ENCODE measurements at places on chromosomes 4 and X.

GRCh38 chr4:118087366-118087765 lies 53.1 kb downstream of the NDST3 start:
- no peak overlapping the region for H3K4me3 ChIP-seq
- no peak overlapping the region for H3K27ac ChIP-seq
- DNase-seq = no peak
- H3K4me1 ChIP-seq = no peaks in the 10 kb centered on the region
- H3K36me3 ChIP-seq = no peaks in the 10 kb centered on the region
- H3K27me3 ChIP-seq = no peaks in the 10 kb centered on the region

- no peak for DNase-seq
- no peaks in the 10 kb centered on the region for H3K36me3 ChIP-seq
- H3K4me3 ChIP-seq = no peak overlapping the region
- no peaks in the 10 kb centered on the region for H3K27me3 ChIP-seq
Measured at GRCh38 chr4:55098456-55099204, 26.8 kb downstream of the KDR start.

GRCh38 chr4:48633657-48634056 lies 143.6 kb downstream of the ZAR1 start:
- H3K36me3 ChIP-seq = no peaks in the 10 kb centered on the region
- no peaks in the 10 kb centered on the region for H3K4me1 ChIP-seq
- H3K27me3 ChIP-seq = no peaks in the 10 kb centered on the region
- DNase-seq = no peak
- no peak overlapping the region for H3K4me3 ChIP-seq

DNA sequence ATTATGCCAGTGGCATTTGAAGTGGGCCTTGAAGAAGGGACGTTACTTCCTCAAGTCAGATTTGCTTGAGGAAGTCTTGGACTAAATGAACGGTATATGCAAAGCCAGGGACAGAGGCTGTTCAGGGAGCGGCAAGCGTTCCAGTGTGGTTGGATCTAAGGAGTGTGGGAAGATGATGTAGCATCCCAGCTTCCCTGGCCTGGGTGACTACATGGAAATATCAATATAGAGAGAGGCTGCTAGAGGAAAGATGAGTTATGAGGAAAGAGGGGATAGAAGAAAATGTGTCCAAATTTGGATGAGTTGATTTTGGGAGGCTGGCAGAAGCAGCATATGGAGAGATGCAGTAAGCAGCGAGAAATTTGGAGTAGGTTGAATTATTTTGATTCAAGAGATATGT lies 432.5 kb upstream of the TENM3 start:
- no peak for DNase-seq
- no peaks in the 10 kb centered on the region for H3K4me1 ChIP-seq
- H3K4me3 ChIP-seq = no peak overlapping the region
- no peak overlapping the region for H3K27ac ChIP-seq
- H3K27me3 ChIP-seq = no peaks in the 10 kb centered on the region

DNA sequence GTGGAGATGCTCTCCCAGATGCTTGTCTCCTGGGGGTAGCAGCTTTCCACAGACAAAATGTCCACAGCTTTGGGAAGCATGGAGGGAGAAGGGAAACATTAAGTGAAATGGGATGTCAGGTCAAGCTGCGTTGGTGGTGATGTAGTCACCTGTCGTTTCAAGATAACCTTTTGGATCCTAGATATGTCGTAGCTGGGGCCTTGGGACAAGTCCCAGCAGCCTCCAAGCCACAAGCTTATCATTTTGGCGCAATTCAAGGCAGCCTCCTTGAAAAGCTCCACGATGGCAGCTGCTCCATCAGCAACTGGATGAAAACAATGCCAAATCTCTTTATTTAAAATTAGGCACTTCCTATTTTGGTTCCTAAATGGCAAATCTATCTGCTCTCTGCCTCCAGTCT lies 52.0 kb downstream of the RTL9 start:
- H3K27ac ChIP-seq = no peak overlapping the region
- H3K27me3 ChIP-seq = no peaks in the 10 kb centered on the region
- no peak for DNase-seq
- no peaks in the 10 kb centered on the region for H3K4me1 ChIP-seq
- H3K36me3 ChIP-seq = no peaks in the 10 kb centered on the region

DNA sequence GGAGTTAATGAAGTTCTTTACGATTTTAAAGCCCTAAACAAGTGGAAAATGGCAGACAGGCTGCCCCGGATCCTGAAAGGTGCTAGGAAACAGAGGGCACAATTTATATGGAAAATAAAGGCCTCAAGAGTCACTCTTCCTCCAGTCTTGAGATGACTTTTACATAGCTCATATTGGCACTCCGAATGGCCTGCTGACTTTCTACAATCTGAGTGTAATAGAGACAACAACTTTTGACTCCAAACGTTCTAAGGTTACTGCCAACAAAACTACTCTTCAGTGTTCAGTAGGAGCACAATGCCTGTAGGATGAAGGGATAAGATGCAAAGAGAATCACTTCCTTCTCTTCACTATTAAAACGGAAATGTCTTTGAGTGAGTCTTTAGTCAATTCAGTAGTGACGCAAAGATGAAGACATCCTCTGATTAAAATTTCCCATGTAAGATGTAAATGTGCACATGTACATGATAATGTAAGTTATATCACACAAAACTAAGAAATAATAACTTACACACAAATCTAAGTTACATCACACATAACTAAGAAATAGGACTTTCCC lies 40.5 kb downstream of the VEGFC start:
- H3K27ac ChIP-seq = no peak overlapping the region
- H3K4me3 ChIP-seq = no peak overlapping the region
- H3K36me3 ChIP-seq = no peaks in the 10 kb centered on the region
- DNase-seq = no peak
- no peaks in the 10 kb centered on the region for H3K27me3 ChIP-seq

- H3K36me3 ChIP-seq = no peaks in the 10 kb centered on the region
- DNase-seq = no peak
- H3K4me3 ChIP-seq = no peak overlapping the region
Measured at GRCh38 chr4:150769248-150769647, 187.3 kb downstream of the MAB21L2 start.

DNA sequence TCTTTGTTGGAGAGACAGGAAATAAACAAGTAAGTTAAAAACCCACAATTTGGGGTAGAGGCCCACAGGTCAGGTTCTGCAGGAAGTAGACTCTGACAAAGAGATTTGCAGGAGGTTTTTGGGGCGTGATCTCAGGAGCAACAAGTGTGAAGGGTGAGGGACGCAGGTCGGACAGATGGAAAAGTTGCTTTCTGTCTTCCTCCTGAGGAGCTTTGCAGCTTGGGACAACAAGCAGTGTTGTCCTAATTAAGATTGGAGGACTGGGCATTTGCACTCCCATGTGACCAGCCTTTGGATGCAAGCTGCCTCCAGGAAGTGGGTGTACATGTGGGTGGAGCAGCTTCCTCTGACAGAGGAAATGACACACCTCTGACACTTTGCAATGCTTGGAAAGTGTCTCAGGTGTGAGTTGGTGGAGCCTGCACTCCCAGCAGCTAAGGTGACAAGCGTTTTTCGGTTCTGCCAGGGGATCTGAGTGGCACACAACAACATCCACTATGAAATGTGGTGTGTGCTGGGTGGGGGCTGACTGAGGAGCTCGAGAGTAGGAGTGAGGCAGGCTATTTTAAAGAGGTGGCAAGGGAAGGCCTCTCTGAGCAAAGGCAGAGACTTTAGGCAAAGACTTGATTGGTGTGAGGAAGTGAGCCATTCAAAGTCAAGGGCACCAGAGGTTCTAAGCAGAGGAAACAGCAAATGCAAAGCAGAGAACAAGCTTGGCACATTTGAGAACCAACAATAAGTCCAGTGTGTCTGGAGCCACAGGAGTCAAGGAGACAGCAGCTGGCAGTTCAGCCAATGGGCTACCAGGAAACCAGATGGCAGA lies 339.8 kb upstream of the GATB start:
- DNase-seq = no peak
- H3K27me3 ChIP-seq = no peaks in the 10 kb centered on the region
- H3K4me1 ChIP-seq = no peaks in the 10 kb centered on the region
- H3K27ac ChIP-seq = no peak overlapping the region
- H3K36me3 ChIP-seq = no peaks in the 10 kb centered on the region
- no peak overlapping the region for H3K4me3 ChIP-seq

DNA sequence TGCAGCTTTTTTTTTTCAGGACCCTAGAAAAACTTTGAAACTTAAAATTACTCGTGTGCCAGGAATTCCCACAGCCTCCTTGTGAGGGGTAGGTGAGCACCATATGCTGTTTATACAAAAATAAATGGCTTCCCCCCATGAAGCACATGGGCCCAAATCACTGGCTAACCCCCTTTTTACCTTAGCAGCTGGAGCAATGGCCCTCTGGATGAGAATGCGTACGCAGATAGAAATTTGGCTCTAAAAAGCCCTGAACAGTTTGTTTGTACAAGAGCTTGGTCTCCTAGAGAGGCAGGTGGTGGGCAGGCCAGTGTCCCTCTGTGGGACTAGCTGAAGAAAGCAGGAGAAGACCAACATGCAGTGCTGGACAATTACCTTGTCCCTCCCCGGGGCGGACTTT lies 76.5 kb downstream of the SLC9A6 start:
- no peak overlapping the region for H3K4me3 ChIP-seq
- no peaks in the 10 kb centered on the region for H3K4me1 ChIP-seq
- H3K27ac ChIP-seq = no peak overlapping the region
- H3K36me3 ChIP-seq = no peaks in the 10 kb centered on the region

- H3K27ac ChIP-seq = no peak overlapping the region
- no peaks in the 10 kb centered on the region for H3K27me3 ChIP-seq
- no peaks in the 10 kb centered on the region for H3K36me3 ChIP-seq
- no peak for DNase-seq
- H3K4me3 ChIP-seq = no peak overlapping the region
Measured at GRCh38 chrX:135416546-135416945, 5.2 kb upstream of the SMIM10L2A start.

GRCh38 chr4:34187056-34187455 lies 2057.3 kb downstream of the ARAP2 start:
- no peaks in the 10 kb centered on the region for H3K27me3 ChIP-seq
- no peak overlapping the region for H3K27ac ChIP-seq
- no peaks in the 10 kb centered on the region for H3K4me1 ChIP-seq
- no peaks in the 10 kb centered on the region for H3K36me3 ChIP-seq
- no peak overlapping the region for H3K4me3 ChIP-seq
- DNase-seq = no peak

- H3K27me3 ChIP-seq = no peaks in the 10 kb centered on the region
- no peak overlapping the region for H3K27ac ChIP-seq
- peaks cover 25% of the 10 kb centered on the region for H3K4me1 ChIP-seq
Measured at GRCh38 chr4:184421533-184422155, 52.7 kb downstream of the IRF2 start.

DNA sequence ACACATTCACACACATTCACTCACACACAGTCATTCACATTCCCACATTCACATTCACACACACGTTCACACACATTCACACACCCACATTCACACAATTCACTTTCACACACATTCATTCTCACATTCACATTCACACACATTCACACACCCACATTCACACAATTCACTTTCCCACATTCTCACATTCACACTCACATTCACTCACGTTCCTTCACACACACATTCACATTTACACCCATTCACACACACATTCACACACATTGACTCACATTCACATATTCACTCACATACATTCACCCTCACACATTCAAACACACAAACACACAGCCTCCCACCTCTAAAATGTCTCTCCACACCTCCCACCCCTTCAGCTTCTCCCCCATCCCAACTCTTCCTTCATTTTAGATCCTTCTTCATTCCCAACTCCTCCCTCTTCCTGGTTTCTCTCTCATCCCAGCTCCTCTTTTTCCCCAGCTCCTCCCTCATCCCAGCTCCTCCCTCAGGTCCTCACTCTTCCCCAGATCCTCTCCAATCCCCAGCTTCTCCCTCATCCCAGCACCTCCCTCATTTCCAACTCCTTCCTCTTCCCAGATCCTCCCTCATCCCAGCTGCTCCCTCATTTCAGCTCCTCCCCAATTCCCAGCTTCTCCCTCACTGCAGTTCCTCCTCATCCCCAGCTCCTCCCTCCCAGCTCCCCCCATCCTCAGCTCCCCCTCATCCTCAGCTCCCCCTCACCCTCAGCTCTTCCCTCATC lies 111.0 kb downstream of the FAM53A start:
- H3K36me3 ChIP-seq = no peaks in the 10 kb centered on the region
- H3K27me3 ChIP-seq = no peaks in the 10 kb centered on the region

GRCh38 chr4:168708108-168708507 lies 211.3 kb downstream of the PALLD start:
- H3K4me3 ChIP-seq = no peak overlapping the region
- H3K36me3 ChIP-seq = no peaks in the 10 kb centered on the region
- no peaks in the 10 kb centered on the region for H3K27me3 ChIP-seq
- no peak overlapping the region for H3K27ac ChIP-seq
- DNase-seq = no peak

DNA sequence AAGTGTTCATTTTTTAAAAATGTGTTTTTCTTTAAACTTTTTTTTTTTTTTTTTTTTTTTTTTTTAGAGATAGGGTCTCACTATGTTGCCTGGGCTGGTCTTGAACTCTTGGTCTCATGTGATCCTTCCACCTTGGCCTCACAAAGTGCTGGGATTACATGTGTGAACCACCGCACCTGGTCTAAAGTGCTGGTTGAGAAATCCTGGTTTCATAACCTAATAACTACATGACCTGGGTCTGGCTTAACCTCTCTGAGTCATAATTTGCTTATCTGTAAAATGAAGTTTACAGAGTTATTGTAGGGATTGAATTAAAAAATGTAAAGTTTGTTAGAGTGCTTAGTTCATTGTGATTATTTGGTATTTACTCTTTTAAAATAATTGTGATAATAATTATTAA lies 5.2 kb downstream of the HSD17B13 start:
- no peak overlapping the region for H3K27ac ChIP-seq
- H3K36me3 ChIP-seq = no peaks in the 10 kb centered on the region
- H3K4me3 ChIP-seq = no peak overlapping the region
- DNase-seq = no peak

DNA sequence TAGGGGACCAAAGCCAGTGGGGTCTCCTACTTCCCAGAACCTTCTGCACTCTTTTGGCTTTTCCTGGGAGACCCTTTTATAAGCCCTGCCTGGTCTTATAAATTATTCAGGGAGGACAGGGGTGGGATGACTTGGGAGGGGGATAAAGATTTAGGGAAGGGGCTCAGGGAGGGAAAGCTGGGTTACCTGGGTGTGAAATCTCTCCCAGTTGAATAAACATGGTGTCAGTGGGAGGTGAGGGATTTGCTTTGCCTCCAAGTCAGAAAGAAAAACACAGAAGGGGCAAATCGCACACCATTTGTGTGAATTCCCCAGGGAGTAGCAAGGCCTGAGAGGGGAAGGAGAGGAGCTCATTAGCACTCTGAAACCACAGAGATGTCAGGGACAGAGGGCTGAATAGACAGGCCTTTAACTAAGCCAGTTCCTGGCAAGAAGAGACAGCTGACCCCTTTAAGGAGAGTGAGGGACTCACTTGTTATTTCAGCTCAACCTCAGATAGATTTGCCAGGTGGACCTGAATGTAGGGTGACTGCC lies at the start of gene RIPPLY1:
RIPPLY1 (minus strand) TSS at position 51 of the 534 bp plus-strand sequence. CDS start 54 bp downstream, outside the sequence.
- no peak within 1 kb of the TSS for H3K27ac ChIP-seq
- no peaks in the 10 kb centered on the region for H3K36me3 ChIP-seq
- no peaks in the 10 kb centered on the region for H3K27me3 ChIP-seq
- no peak within 1 kb of the TSS for H3K4me3 ChIP-seq
- H3K4me1 ChIP-seq = no peaks in the 10 kb centered on the region

DNA sequence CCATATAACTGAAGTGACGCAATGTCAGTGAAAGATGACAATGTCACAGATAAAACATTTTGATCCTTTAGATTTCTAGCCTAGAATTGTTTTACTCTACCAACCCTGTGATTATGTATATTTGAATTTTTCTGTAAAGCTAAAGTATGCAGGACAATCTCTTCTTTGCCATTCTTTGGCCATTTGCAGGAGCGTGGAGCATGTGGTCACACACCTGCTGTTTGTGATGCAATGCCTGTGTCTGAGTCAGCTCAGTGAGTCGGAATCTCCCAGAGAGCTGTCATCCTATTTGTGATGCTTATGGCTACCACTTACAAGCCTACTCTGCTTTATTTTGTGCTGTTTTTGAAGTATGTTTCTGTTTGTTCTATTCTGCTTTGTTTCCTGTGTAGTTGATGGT lies 214.5 kb downstream of the NAF1 start:
- no peak overlapping the region for H3K27ac ChIP-seq
- H3K4me3 ChIP-seq = no peak overlapping the region
- no peak for DNase-seq
- no peaks in the 10 kb centered on the region for H3K36me3 ChIP-seq

Data from prostate gland (tissue), 2 donors.